GM04503 (cell line): ENCODE measurements at places on chromosomes 3 and 15.
A peak's percentile ranks its signal among the peaks of the same experiment; 100 is the strongest.

DNA sequence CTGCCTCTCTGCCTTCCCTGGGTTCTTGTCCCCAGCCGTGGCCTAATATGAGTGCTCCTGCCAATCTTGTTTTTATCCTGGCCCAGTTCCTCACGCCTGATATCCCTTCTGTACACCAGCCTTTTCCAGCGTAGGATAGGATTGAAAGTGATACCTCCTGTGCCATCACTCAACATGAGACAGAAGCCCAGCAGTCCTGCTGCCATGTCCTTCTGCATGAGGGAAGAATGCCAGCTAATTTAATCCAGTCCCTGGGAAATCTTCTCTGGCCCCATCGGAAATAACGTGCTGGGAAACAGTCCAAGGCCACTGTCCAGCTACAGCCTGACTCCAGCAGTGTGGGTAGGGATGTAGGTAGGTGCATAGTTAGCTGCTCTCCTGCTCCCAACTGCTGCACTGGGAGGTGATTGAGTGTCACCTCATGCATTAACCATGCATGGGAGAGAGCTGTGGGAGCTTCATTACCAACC is 92.0 kb upstream of the TPM1 start:
- no peak for DNase-seq

DNA sequence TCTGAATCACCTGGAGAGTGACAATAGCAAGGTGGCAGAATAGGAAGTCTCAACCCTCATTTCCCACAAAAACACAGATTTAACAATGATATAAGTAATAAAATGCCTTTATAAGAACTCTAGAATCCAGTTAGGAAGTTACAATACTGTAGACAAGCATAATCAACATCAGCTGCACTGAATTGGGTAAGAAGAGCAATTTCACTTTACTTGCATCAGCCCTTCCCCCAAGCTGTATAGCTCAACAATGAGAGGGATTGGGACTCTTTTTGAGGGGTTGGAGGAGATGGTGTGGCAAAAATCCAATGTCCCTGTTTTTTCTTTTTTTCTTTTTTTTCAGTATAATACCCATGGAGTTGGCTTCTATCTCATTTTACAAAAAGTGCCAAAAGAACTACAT is 63.1 kb downstream of the SERP1 start:
- no peak for DNase-seq

DNA sequence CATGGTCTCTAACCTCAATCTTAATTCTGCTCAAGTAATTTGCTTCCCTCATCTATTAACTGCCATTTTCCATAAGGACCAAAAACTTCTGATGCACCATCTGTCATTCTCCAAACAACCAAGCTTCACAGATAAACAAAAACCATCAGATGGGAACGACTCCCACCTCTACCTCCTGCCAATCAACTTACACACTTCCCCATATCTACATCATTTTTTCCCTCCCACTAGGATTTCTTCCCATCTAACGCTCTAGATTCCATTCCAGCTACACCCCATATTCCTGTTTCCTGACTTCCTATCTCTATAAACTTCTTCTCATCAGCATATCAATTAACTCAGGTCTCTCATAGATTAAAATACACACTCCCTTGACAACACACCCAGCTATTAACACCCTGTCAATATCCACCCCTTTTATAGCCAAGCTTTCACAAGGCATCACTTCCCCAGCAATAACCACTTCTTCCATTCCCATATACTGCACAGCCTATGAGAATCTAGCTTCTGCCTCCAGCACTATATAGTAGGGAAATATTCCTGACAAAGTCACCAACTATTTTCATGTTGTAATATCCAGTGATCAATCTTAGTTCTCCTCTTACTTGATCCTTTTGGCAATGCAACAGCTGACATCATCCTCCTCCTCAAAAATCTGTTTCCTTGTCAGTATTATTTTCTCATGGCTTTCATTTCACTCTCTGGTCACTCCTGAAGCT is 39.2 kb downstream of the SNX4 start:
- DNase-seq = peak; percentile 56

GRCh38 chr15:40337597-40337996 is 3.1 kb downstream of the CCDC9B start:
- no peak for DNase-seq
